ENCODE measurements at places on chromosomes 3 and 15. TPM values are rescaled to one million over a fixed set of nuclear protein-coding genes. Genes with fewer than 3 reads are reported as not detected.
A peak's percentile ranks its signal among the peaks of the same experiment; 100 is the strongest.

DNA sequence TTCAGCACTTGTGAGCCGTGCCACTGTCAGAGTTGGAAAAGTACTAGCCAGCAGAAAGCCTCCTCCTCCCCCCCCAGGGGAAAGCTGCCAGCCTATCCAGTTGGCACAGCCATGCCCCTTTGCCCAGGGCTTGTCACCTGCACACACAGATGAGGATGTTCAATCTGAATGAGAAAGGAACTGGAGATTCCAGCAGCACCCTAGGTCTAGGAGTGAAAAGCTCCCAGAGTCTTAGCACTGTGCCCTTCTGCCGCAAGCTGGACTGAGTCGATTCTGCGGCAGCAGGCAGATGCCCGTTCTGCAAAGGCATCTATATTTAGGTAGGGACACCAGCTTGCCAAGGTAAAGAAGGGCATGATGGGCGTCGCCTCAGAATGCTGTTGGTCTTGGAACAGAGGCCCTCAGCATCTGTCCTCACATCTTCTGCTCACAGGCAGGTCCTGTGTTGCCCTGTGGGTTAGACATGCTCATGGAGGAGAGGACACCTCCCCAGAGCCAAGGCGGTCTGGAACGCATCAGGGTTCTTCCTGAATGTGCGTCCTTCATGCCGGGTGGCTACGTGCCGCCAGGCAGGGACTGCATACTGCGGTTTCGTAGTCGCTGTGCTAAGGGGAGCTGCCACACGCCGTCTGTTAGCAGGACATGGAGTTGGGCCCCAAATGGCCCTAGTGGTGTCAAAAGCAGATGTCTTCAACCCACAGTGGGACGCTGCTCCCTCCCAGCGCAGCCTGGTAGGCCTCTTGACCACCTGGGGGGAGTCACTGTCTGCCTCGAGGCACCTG lies 109.5 kb downstream of the VGLL4 start:
- no peaks in the 10 kb centered on the region for H3K27me3 ChIP-seq
- no peak overlapping the region for H3K4me3 ChIP-seq
- H3K4me1 ChIP-seq: peaks cover 3% of the 10 kb centered on the region
- DNase-seq: no peak

DNA sequence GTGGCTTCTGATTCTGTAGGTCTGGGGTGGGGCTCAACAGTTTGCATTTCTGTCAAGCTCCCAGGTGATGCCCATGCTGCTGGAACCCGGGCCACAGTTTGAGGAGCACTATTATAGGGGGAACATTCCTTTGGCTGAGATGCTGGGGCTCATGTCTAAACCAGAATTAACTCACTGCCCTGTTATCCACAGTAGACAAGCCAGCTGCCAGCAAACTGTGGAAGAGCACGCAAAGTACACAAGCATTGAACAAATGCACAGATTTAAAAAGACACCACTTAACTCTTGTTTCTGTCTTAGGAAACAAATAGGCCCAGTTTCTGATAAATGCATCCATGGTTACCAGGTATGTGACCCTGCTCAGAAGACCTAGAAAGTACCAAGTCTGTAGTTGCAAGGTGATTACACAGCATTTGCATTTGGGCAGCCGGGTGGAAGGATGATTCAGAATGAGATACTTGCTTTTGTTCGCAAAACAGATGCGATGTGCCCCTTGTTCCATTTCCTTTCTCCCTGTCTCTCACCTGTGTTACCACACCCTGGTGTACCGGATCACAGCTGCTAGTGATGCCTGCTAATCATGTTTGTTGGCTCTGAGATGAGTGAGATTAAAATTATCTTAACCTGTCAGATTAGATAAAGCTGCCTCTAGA lies 12.4 kb downstream of the GYG1 start:
- peak overlapping the region; percentile 34 for H3K27ac ChIP-seq
- H3K4me1 ChIP-seq: peaks cover 5% of the 10 kb centered on the region
- no peak for DNase-seq
- no peaks in the 10 kb centered on the region for H3K27me3 ChIP-seq
- H3K4me3 ChIP-seq: no peak overlapping the region

- H3K27me3 ChIP-seq: peaks cover 14% of the 10 kb centered on the region
- H3K27ac ChIP-seq: no peak overlapping the region
- no peak for DNase-seq
- H3K4me1 ChIP-seq: peaks cover 21% of the 10 kb centered on the region
Measured at GRCh38 chr15:38088971-38089370, 154.5 kb downstream of the TMCO5A start.

Gene CKMT1B
- not detected for polyA plus RNA-seq

Gene DZIP1L
- not detected for polyA plus RNA-seq

DNA sequence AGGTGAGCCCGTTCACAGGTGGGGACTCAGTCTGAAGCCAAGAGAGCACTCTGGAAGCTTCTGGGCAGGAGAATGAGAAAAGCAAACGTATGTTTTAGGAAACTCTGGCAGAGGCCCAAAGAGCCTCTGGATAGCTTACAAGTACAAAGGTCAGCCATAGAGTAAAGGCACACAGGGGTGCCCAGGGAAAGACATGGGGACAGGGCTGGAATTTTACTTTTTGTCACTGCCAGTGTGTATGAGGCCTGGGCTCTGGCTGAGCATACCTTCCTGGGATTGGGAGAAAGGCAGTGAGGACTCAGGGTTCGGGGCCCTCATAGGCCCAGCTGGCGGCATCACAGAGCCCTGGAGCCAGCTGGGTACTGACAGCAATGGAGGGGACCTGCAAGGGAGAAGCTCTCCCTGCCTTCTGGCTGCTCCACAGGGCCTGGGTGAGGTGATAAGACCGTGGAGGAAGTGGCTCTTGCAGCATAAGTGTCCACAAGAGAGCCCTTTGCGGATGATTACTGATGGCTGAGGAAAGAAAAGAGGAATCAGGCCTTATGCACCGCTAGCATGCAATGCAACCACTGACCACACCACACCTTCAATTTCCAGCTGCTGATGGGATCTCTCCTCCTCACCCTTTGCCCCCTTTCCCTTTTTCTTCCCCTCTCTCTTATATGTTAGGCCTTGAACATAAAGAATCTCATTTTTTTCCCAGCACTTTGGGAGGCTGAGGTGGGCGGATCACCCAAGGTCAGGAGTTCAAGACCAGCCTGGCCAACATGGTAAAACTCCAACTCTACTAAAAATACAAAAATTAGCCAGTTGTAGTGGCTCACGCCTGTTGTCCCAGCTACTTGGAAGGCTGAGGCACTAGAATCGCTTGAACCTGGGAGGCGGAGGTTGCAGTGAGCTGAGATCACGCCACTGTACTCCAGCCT lies 25.1 kb upstream of the BCL2L10 start:
- H3K27me3 ChIP-seq: no peaks in the 10 kb centered on the region
- H3K4me1 ChIP-seq: peaks cover 32% of the 10 kb centered on the region
- peaks cover 44% of the 10 kb centered on the region for H3K36me3 ChIP-seq
- peak overlapping the region; percentile 53 for H3K27ac ChIP-seq

DNA sequence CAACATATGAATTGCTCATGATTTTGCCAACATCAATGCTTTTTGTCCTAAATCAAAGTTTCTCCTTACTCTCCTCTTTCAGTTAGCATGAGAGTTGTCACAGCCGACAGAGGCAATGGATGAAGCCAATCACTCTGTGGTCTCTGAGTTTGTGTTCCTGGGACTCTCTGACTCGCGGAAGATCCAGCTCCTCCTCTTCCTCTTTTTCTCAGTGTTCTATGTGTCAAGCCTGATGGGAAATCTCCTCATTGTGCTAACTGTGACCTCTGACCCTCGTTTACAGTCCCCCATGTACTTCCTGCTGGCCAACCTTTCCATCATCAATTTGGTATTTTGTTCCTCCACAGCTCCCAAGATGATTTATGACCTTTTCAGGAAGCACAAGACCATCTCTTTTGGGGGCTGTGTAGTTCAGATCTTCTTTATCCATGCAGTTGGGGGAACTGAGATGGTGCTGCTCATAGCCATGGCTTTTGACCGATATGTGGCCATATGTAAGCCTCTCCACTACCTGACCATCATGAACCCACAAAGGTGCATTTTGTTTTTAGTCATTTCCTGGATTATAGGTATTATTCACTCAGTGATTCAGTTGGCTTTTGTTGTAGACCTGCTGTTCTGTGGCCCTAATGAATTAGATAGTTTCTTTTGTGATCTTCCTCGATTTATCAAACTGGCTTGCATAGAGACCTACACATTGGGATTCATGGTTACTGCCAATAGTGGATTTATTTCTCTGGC lies 2.5 kb downstream of the OR4F6 start:
- no peaks in the 10 kb centered on the region for H3K4me1 ChIP-seq
- H3K27me3 ChIP-seq: peaks cover 33% of the 10 kb centered on the region
- no peak overlapping the region for H3K27ac ChIP-seq
- no peak overlapping the region for H3K4me3 ChIP-seq
- H3K36me3 ChIP-seq: no peaks in the 10 kb centered on the region

Gene ATP13A5
- not detected for polyA plus RNA-seq

Gene PLSCR4
- polyA plus RNA-seq: not detected

Gene ZSCAN2
- polyA plus RNA-seq: 7.6 TPM

DNA sequence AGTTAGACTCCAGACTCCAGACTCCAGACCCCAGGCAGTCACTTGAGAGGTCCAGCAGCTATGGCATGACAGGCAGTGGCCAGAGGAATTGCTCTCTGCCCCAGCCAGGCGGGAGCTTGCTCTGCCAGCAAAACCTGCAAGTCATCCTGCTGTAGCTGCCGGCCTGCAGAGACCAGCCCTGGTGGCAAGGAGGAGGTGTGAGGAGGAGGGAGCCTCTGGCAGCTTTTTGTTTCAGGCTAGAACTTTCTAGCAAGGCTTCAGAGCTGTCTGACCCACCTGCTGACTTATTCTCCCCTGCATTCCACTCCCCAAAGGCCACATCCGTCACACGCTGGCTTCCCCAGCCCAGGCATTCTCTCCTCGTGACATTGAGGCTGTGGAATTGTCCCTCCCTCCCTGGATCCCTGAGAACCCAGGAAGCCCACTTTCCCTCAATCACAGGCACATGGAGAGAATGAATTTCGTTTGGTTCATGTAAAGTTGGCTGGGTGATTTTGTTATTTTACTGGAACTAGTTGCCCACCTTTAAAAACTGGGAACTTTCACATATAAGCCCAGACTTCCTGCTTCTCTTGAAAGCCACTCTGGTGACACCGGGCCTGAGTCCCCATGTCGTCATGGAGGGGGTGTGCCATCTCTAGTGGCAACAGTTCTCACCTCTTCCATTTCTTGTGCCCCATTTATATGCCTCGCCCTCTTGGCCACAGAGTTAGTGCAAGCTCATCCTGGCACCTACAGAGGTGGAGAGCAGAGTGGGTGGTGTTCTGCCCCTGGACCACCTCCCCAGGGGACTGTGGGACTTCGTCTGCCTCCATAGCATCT lies 82.7 kb downstream of the ABHD5 start:
- H3K36me3 ChIP-seq: no peaks in the 10 kb centered on the region
- no peak overlapping the region for H3K27ac ChIP-seq
- peaks cover 12% of the 10 kb centered on the region for H3K27me3 ChIP-seq
- no peak overlapping the region for H3K4me3 ChIP-seq
- DNase-seq: no peak

- peak overlapping the region; percentile 96 for H3K4me3 ChIP-seq
- H3K4me1 ChIP-seq: peaks cover 33% of the 10 kb centered on the region
- no peaks in the 10 kb centered on the region for H3K36me3 ChIP-seq
- H3K27me3 ChIP-seq: peaks cover under 1% of the 10 kb centered on the region
Measured at GRCh38 chr15:75641179-75641503, 1.1 kb upstream of the IMP3 start.

Data from naive B cell (primary cell).